Stimulated activated naive CD8-positive, alpha-beta T cell treated with anti-CD3 and anti-CD28 coated beads, Interleukin-15, Interleukin-2, amounts not matched to agents 100 U/mL and 50 U/mL, for 24 hours (primary cell): ENCODE measurements at places on chromosomes 13 and 19.

DNA sequence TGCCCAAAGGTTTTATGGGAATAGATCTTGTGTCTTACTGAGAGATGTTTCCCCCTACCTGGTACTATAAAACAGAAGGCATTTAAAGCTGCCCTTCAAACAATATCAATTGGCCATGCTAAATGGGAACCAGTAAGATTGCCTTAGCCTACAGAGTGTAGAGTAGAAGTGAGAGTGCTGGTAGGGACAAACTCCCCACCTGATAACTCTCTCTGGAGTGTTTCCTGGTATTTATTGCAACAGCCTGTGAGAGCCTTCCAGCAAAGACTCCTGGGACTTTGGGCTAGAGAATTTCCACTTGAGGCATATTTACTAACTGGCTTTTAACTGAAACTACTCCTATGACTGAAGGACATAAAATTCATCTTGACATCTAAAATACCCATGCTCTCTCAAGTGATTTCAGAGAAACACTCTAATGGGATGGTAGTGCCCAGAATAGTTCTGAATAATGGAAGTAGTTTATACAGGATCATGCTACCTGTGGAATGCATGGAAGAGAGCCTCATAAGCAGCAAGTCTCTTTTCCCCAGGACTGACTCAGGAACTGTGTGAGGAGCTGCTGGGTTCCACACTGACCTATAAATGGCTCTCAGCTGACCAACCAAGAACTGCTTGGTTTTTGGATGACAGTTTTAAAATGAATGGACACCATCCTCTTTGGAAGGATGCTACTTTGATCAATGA is 132.7 kb upstream of the SLITRK5 start:
- no peak for DNase-seq

DNA sequence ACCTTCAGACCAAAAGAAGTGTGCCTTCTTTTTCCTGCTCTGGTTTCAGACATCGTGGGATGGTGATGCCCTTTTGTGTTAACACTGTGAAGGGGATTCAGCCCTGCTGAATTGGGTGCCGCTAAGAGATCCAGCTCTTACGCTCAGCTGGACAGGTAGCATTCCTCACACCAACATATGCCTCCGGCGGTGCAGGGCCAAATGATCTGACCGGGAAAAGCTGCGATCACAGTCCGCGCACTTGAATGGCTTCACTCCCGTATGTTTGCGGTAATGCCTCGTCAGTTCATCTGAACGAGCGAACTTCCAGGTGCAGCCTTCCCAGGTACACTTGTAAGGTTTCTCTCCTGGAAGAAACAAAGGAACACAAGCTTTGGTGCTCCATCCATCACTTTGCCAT is 438.9 kb downstream of the KLF12 start:
- DNase-seq: no peak

DNA sequence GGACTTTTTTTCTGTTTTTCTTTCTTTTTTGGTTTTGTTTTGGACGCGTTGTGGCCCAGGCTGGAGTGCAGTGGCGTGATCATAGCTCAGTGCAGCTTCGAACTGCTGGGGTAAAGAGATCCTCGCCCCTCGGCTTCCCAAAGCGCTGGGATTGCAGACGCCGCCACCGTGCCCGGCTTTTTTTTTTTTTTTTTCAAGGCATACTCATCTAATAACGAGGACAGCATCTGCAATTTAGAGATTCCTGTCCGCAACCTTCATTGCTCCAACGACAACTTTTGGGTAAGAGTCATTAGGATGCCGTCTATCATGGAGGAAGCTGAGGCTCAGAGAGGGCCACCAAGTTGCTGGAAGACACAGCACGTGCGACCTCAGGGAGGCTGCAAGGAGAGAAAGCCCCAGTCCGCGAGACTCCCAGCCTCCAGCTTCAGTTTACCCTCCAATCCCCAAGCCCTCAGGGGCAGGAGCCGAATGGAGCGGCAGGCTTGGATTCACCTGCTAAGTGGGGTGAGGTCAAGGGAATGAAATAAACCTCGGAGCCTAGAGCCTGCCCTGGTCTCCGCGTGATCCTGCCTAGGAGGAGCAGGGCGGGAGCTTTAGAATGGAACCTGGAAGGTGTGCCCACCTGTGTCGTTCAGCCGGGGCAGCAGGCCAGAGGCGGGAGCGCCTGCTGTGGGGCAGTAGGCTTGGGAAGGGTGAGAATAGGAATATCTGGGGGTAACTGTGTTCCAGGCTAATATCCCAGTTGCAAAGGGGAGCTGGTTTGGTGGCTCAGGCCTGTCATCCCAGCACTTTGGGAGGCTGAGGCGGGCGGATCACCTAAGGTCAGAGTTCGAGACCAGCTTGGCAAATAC is 676 bp upstream of the POLRMT start:
- no peak for DNase-seq

- DNase-seq: no peak
Measured at GRCh38 chr19:6744381-6745301, 5.2 kb downstream of the TRIP10 start.

DNA sequence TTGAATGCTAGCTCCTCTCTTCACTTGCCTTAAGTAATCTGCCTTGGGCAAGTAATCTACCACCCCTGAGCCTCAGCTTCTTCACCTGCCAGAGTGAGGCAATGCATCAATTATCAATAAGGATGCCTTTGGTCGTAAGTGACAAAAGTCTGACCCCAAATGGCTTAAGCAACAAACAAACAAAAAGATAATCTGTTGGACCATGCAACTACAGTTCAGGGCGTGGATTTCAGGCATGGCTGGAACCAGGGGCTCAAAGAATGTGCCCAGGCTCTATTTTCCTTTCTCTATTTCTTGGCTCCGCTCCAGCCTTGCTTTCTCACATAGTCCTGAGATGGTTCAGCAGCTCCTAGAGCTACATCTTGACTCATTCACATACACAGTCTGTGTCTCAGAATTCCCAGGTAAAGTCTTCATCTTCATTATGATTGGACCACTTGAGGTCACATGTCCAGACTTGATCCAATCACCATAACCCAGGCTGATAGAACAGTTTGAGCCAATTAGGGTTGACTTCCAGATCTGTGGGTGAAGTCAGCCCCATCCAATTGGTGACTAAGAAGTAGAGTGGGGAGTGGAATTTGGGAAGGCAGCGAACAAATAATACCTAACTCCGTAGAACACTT is 29.6 kb downstream of the ACSBG2 start:
- DNase-seq: no peak

DNA sequence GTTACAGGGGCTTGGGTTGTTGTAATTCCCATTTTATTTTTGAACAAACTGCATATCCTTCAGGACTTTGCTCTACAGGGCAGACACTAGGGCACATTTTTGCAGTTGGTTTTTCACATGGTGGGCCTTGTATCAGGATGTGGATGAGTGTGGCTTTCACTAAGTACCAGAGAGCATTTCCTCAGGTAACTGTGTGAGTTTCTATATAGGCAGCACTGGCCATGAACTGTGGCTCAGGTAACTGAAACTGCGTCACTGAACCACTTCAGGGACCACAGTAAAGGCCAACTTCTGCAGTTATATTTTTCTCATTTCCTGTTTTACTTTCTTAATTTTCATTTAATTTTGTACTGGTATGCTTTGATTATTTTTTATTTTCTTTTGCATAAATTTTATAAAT is 166.5 kb downstream of the ZNF486 start:
- DNase-seq: no peak

- DNase-seq: no peak
Measured at GRCh38 chr13:112062571-112063570, 4.1 kb upstream of the SOX1 start.

DNA sequence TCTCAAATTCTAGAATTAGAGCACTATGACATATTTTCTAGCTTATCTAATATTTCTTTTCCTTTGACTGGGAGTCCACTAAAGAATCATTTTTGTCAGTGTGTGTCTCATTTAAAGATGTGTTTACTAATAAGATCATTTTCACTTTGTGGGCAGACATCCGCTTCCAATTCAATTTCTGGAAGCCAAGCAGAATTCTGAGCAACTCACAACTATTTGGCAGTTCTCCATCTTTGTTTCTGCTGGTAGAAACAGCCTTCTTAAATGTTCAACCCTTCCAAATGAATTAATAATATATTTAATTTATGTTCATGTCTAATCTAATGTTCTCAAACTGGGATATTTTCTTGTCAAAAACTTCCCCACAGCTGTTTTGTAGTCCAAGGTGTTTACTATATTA is 411.8 kb downstream of the KCTD12 start:
- no peak for DNase-seq

DNA sequence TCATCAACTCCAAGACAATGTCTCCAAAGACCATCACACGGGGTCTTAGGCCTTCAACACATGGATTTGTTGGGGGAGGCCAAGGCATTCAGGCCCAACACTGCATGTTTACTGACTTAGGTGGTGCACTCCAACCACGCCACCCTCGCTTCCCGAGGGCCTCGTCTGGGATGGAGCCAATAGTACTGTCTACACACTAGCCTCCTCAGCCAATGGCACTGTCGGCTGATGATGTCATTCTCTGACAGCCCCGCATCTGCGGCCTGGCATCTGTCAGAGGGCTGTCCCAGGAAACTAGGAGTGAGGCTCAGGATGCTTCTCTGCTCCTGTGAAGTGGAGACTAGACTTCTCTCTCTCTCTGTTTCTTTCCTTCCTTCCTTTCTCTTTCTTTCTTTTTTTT is 96.6 kb downstream of the TEX26 start:
- DNase-seq: no peak
